D341Med (cell line): ENCODE measurements at places on chromosomes 3 and 15.

DNA sequence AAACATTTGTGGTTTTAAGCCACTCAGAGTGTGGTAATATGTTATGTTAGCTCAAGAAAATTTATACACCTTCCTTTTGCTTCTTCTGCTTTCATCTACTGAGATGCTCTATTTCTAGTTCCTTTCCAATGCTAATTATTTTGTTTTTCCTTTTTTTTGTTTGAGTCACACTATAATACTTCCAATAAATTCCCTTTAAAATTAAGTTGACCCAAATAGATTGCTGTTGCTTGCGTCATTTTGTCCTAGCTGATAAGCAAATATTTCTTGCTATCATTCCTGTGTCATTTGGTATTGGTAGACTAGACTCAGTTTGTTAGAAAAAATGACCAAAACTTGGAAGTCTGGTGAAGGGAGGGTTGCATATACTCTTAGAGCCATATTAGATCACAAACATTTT, 437.0 kb upstream of the CNTN6 start:
- DNase-seq: no peak

DNA sequence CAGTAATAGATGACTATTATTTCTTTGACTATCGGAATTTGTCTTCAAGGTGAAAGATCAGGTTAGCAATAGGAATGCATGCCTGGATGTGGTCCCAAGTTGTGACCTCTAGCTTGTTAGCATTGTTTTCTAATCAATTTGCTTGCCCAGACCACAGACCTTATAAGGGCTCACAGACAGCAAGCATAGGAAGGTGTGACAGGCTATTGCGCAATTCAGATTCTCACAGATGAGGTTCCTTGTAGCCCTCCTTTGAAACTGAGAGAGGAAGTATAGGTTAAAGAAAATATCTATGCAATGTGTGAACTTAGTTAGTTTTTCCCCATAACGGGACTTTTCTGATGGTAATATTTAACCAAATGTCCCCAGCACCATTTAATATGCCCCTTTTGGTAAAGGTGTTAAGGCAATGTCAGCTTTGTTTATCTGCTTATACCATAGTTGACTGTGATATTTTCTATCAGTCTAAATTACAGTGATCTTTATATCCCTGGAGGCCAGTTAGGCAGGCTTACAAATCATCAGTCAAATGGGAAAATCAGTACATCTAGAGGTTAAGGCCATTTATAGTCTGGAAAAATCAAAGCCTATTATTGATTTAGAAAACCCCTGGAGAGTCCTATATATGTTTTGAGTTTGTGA, 168.1 kb upstream of the MBNL1 start:
- DNase-seq: no peak

GRCh38 chr3:29933802-29934490, 653.1 kb downstream of the RBMS3 start:
- no peak for DNase-seq

DNA sequence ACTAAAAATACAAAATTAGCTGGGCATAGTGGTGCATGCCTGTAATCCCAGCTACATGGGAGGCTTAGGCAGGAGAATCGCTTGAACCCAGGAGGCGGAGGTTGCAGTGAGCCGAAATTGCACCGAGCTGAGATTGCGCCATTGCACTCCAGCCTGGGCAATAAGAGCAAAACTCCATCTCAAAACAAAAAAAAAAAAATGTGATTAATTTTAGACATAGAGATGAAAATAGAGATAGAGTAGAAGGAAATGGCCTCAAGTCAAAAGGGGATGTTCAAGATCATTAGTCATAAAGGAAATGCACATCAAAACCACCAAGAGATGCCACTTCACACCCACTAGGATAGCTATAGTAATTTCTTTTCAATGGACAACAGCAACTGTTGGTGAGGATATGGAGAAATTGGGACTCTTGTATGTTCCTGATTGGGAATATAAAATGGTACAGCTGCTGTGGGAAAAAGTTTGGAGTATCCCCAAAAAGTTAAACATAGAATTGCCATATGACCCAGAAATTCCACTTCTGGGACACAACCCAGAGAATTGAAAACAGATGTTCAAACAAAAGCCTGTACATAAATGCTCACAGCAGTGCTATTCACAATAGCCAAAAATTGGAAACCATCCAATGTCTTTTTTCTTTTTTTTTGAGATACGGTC, 55.4 kb downstream of the ABHD2 start:
- DNase-seq: no peak

DNA sequence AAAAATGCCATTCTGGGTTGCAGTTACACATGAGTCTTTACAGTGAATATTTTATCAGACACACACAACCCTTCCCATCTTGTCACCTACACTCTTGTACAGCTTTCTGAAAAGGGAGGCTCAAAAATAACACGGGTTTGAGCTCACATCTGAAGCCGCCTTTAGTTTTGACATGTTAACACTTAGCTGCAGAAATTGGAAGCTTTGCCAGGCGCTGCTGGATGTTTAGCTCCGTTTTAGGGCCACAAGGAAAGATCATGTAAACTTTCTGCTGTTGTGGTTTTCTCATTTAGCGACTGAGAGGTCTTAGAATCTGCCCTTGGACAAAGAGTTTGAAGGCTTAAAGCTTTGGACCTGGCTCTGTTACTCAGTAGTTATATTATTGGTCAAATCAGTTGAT, 120.1 kb downstream of the OXNAD1 start:
- DNase-seq: no peak

DNA sequence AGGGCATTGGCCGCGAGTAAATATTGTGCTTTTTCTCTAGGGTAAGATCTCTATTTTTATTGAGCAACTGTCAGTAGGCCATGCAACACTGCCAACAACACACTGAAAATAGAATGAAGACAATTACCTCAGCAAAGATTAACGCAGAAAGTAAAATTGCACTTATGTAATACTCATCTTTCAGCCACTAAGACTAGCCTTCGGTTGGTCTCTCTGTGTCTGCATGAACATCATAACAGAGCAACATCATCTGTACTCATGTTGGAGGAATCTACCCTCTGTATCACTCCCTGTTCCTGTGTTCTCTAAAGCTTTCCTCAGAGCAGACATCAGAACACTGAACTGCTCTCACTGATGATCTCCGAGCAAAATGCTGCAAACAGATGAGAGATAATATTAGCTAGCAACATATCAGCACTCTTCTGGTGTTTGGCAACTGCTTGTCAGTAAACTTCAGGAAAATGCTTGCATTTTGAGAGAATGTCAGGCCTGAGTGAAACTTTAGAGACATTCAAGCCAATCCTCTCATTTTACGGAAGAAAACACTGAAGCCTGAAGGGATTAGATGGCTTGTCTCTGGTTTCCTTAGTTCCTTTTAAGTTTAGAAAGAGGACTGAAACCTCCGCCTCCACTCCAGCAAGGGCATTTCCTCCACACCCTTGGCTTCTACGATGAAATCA, 8.4 kb upstream of the LRRC3B start:
- no peak for DNase-seq

DNA sequence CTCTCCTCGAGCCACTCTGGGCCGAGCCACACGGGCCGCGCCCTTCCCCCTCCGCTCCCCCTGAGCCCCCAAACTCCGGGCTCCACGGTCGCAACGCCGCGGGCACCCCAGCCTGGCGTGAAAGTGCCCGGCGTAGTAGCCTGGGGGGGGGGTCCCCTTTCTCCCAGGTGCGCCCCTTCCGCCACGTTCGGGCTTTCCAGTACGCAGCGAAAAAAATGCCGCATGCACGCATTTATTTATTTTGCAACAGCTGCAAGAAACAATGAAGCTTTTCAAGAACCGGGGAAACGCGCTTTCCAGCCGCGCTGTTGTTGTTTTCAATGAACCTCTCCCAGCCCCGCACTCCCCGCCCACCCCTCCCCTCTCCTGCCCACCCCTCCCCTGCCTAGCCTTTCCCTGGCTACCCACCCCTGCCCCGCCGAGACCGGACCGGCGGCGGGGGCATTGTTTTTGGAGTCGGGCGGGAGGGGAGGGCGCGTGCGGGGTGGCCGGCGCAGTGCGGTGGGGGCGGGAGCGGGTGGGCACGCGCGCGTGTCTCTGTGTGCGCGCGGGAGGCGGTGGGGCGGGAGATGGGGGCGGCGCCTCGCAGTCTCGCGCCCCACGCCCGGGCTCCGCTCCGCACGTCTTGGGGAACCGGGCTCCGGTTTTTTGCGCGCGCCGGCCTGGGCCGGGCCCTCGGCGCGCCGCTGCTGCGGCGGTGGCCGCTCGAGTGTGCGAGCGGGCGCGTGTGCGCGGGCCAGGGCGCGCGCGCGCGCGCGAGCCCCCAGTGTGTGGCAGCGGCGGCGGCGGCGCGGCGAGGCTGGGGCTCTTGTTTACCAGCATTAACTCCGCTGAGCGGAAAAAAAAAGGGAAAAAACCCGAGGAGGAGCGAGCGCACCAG, at the start of gene IGF1R:
Gene IGF1R, plus strand, starts transcription at position 766 of the 880 bp plus-strand sequence. CDS start 1,043 bp downstream, outside the sequence.
- peak; percentile 92 for DNase-seq

- DNase-seq: no peak
Observed at GRCh38 chr3:109563149-109563548, 225.8 kb upstream of the DPPA4 start.

DNA sequence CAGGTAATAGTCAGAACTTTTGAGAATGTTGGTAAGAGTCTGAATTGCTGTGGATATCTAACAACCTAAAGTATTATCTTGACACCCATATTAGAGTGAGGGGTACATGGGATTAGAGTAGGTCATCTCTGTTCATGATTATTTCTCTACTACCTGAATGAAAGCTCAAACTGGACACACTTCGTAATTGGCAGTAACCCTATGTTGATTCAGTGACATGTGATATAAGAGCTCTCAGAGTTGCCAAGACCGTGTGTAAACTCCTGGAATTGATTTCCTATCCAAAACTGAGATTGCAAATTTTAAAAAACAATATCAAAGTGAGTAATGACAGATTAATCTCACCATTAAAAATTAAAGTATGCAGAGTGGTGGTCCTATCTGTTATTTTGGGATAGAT, 214.8 kb upstream of the ARHGEF26 start:
- DNase-seq: no peak

DNA sequence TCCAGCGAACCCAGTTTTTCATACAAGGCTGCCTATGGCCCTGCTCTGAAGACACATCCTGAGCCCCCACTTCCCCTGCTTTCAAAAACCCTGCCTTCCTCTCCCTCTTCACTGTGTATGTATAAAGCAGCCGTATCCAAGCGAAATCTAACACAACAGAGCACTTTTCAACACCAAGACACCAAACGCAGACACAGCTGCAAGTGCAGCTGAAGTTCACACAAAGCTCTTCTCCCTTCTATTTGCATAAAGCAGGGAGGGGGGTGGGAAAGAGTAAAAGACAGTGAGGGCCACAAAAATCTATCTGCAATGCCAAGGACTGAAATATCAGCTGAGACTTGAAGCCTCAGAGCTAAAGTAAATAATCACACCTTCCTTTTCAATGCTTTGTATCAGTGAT, 35.1 kb upstream of the CSPG5 start:
- DNase-seq: no peak

- DNase-seq: no peak
Observed at GRCh38 chr15:88124199-88124598, 132.3 kb downstream of the NTRK3 start.

DNA sequence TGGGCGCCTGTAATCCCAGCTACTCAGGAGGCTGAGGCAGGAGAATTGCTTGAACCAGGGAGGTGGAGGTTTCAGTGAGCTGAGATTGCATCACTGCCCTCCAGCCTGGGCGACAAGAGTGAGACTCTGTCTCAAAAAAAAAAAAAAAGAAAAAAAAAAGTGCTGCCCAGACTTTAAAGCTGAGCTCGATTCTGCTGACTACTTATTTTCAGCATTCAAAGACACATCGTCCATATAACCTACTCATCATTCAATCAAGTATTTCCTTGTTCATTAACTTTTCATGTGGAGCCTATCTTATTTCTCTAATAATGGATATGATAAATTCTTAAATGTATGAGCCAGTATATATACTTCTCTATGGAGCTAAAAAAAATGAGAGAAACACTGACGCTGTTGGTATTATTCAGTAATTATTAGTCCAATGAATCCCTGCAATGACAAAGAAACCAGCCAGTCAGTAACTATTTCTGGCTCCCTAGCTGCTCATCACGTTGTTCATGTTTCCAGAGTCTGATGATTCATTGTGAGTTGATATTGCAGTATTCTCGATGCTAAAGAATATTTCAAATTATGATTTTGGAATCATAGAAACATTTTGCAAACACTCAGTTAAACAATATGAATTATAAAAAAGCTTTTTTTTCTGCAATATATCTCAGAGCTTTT, 111.9 kb downstream of the RAP2B start:
- DNase-seq: no peak

DNA sequence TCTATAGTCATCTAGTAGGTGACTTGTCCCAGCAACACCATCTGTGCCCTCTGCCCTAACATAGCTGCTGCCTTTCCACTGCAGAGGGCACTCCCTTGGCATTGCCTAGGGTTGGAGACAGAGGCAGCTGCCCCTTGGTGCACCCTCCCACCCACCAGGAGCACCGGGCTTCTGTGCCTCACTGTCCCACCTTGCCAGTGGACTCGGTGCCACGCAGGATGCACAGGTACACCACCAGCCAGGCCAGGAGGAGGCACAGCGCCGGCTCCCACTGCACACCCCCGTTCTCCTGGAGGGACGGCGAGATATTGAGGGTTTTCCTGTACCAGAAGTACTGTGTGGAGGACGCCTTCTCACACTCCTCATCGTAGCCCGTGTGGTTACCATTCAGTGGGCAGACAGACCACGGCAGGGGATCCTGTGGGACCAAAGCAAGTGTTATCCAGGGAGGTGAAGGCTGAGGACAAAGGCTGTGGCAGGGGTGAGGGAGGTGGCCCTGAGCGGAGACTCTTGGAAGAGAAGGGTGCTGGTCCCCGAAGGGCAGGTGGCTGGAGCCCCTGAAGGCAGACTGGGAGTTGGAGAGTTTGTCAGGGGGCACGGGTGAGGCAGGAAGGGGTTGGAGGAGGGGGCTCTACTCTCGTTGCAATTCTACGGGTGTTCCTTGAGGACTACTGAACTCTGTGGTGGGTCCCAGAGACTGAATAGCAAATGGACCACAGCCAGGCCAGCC, 20.6 kb downstream of the SLC6A20 start:
- DNase-seq: peak; percentile 18

GRCh38 chr15:45121706-45122417, 7.7 kb downstream of the DUOXA2 start:
- no peak for DNase-seq

GRCh38 chr15:90326441-90326840, 25.6 kb upstream of the ZNF774 start:
- DNase-seq: no peak

- no peak for DNase-seq
Observed at GRCh38 chr15:59304034-59304795, 68.5 kb downstream of the MYO1E start.

- no peak for DNase-seq
Observed at GRCh38 chr3:124300416-124300815, 308.5 kb upstream of the ROPN1 start.

DNA sequence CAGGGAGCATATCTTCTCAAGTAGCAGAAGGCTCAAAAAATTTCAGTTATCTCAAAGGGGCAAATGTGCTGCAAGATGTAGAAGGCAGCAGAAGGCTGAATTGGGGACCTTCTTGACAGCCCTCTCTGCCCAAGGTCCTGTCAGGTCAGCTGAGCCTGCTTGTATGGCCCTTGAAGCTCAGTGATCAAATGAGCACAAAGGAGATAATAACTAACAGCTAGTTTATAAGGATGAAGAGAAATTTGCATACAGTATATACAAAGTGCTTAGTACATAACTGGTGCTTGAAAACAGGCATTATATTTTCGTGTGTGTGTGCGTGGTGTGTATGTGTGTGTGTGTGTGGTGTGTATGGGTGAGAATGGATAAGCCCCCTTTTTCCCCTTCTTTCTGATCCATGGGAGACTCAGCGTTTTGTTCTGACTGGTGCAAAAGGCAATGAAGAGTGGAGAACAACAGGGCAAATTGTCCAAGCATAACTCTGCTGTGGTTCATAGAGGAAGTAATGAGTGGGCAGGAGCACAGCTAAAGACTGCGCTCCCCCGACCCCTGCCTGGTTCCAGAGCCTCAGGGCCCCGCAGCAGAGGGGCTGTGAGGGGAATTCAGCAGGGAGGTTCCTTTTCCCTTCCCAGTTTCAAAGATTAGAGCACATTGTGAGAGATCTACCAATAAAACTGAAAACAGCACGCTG, 356.8 kb upstream of the NR2F2 start:
- DNase-seq: no peak
